Stimulated activated CD4-positive, alpha-beta T cell treated with anti-CD3 and anti-CD28 coated beads, Interleukin-15, amount 100 ng/mL, for 1 hour (primary cell): ENCODE measurements at places on chromosomes 6 and 20.

DNA sequence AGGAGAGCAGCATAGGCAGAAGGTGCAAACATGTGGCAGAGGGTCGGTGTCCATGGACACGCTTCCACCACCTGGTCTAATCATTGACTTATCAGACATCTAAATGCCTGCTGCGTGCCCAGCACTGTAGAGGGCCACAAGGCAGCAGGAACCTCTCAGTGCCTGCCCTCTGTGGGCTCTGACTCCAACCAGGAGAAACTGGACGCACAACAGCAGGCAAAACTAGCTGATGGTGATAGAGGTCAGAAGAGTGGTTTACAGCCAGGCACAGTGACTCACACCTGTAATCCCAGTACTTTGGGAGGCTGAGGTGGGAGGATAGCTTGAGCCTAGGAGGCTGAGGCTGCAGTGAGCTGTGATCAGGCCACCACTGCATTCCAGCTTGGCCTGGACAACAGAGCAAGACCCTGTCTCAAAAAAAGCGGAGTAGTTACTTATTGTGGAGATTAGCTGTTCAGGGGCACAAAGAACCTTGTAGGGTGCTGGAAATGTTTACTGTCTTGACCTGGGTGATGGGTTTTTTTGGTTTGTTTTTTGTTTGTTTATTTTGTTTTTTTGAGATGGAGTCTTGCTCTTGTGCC lies 46.5 kb downstream of the PPARD start:
- no peak for DNase-seq

DNA sequence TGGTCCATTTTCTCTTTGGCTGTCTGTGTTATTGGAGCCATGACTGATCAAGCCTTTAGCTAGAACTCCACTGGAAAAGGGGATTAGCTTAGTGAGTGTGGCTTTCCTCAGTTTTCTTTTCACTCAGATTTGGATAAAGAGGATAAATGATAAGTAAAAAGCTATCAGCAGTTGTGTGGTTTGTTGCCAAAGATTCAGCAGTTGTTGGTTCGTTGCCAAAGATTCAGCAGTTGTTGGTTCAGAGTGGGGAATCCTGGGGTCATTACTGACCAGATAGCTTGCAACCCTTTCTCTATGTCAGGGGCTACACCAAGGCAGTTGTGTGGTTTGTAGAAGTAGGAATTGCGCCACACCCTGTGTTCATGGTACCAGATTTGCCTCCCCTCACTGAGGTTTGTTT lies 107.7 kb upstream of the SCP2D1 start:
- DNase-seq, result no peak

GRCh38 chr6:140068801-140069200 lies 694.4 kb upstream of the CITED2 start:
- DNase-seq, result no peak

GRCh38 chr6:113779656-113780055 lies 77.5 kb upstream of the MARCKS start:
- no peak for DNase-seq

DNA sequence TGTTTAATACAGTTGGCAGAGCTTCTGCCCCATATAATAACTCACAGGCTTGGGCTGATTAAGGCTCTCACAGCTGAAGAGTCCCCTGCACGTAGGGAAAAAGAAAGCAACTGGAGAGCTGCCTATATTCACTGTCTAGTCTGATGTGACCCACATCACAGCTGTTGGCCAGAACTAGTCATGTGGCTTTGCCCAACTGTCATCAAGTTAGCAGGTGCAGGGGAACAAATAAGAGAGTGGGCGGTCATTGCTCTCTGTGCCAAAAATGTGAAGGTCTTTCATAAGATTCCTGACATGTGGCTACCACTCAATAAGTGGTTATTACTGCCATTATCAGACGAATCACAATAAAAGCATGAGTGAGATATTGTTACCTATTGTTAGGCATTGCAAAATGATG lies 665.2 kb downstream of the DOK5 start:
- no peak for DNase-seq

- no peak for DNase-seq
Measured at GRCh38 chr6:53643481-53643965, 22.0 kb downstream of the KLHL31 start.

DNA sequence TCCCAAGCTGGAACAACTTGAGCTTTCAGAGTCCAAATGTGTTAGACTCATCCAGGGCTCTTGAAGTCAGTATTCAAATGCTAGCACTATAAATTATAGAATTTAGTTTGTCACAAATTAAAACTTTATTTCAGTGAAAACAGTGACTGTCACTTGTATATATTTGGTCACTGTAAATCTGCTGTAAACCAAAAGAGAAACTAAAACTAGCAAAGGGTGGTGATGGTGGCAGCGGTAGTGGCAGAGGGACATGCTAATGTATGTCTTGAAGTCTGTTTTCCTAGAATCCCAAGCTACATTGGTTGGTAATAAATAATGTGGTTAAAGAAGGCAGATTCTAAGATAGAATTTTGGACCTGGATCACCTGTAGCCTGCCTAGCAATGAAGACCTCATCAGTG lies 140.4 kb upstream of the CENPW start:
- DNase-seq, result no peak

- DNase-seq, result no peak
Measured at GRCh38 chr6:76435174-76435573, 362.7 kb upstream of the IMPG1 start.

DNA sequence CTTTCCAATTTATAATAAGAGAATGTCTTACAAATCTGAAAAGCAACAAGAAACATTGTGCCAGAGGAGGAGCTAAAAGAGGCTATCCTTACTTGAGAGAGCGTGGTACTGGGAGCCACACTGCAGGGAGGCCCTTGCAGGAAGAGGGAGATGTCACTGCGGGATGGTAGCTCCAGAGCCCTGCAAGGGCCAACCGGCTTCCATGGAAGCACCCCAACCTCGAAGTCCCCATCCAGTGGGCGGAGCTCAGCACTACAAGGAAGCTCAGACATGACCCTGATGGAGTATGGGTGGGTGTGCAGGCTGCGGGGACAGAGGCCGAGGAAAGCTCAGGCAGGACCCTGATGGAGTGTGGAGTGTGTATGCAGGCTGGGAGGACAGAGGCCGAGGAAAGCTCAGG lies 57.8 kb upstream of the RPS6KA2 start:
- no peak for DNase-seq

- no peak for DNase-seq
Measured at GRCh38 chr20:18715564-18715963, 98.0 kb upstream of the SCP2D1 start.

DNA sequence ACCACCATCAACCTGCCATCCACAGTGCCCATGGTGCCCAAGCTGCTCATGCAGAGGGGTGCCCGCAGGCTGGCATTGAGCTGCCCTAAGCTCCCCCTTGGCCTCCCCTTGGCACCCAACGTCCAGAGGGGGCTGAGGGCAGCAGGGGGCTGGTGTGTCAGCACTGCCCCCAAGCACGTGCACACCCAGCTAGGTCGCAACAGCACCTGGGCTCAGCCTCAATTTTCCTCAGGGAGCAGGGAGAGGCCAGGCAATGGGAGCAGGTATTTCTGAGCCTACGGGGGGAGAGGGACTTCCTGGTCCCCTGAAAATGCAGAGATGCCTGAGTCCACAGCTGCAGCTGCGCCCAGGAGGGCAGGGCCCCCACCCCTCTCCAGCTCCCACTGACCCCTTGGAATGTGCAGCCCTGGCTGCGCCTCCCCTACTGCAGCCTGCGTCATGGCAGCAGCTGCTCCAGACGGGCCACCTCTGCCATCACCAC lies 204.2 kb downstream of the ANKRD60 start:
- no peak for DNase-seq

DNA sequence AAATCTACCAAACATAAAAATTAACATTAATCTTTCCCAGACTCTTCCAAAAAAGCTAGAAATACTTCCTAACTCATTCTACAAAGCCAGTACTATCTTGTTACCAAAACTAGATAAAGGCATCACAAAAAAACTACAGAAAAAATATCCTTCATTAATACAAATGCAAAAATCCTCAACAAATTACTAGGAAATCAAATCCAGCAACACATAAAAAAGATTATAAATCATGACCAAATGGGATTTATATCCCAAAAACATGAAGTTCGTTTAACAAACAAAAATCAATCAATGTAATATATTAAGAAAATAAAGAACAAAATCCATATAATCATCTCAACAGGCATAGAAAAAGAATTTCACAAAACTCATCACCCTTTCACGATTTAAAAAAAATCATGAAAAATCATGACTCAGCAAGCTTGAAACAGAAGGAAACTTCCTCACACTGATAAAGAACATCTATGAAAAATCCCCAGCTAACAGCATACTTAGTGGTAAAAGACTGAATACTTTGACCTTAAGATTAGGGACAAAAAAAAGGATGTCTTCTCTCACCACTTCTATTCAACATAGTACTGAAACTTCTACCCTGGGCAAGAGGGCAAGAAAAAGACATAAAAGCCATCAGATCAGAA lies 43.2 kb downstream of the RANBP9 start:
- DNase-seq, result no peak

DNA sequence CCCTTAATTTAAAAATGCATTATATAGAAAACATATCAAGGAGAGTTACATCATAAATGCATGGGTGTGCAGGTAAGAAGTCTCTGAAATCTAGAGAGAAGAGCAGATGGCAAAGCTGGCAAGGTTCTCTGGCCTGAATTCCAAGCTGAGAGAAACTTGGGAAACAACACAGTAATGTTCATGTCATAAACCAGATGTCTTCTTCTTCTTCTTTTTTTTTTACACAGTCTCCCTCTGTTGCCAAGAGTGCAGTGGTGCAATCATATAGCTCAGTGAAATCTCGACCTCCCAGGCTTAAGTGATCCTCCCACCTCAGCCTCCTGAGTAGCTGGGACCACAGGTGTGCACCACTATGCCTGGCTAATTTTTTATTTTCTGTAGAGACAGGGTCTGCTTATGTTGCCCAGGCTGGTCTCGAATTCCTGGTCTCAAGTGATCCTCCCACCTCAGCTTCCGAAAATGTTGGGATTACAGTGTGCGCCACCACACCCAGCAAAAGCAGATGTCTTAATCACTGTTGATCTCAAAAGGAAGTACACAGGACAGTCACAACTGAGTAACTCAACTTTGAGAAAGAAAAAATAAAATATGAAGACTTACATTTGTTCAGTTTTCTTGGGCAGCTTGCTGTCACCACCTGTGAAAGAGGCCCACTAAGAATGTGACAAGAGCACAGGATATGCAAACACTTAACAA lies 77.3 kb downstream of the DNAAF9 start:
- no peak for DNase-seq

- no peak for DNase-seq
Measured at GRCh38 chr6:148775161-148775560, 28.3 kb downstream of the UST start.

- no peak for DNase-seq
Measured at GRCh38 chr6:36339146-36339545, 2.5 kb upstream of the BNIP5 start.

DNA sequence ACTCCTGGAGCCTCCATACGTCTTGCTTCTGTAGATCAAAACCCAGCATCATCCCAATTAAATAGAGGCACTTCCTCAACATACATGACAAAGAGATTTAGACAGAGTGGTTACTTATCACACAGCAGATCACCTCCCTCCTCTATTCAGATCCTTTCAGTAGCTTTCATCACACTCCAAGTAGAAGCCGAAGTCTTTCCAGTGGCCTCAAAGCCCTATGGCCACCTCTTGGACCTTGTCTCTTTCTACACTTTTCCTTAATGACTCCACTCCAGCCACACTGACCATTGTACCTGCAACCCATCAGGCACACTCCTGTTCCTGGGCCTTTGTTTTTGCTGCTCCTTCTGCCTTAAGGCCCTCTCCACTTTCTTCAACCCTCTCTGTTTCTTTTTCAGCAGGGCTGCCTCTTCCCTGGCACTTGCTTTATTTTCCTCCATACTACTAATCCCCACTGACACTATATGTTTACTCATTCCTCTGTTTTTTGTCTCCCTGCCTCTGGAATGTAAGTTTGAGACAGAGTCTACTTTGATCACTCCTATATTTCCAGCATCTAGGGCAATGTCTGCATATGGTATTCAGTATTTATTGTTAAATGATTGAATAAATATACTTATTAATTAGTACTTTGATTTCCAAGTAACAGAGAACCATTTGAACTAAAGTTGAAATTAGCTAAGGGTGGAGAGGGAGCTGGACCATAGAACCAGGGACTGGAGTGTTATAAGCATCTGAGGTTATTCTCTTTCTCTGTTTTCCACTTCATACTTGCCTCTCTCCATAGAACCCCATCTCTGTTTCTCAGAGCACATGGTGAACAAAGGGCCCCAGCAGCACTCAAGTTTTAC lies 43.4 kb upstream of the TRAM2 start:
- DNase-seq, result no peak

- DNase-seq, result no peak
Measured at GRCh38 chr6:29791786-29792122, 35.9 kb upstream of the HLA-G start.

- DNase-seq, result no peak
Measured at GRCh38 chr6:42370323-42370985, 81.3 kb downstream of the TRERF1 start.

GRCh38 chr6:102928109-102928508 lies 1534.6 kb downstream of the GRIK2 start:
- no peak for DNase-seq

DNA sequence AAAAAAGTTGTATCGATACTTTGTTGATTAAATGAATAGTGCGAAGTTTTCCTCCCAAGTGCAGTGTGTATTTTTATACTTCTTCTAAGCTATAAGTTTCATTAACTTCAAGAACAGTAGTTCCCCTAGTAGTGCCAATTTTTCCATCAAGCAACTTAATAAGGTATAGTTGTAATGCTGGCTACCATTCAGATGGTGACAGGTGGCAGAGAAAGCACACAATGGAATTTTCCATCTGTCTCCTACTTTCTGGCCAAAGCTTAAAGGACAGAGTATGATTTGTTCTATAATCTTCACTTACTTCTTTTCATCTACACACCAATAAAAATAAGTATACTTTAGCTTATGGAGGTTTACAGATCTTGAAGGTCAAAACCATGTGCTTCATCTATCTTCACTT lies 431.1 kb downstream of the NKAIN2 start:
- no peak for DNase-seq

DNA sequence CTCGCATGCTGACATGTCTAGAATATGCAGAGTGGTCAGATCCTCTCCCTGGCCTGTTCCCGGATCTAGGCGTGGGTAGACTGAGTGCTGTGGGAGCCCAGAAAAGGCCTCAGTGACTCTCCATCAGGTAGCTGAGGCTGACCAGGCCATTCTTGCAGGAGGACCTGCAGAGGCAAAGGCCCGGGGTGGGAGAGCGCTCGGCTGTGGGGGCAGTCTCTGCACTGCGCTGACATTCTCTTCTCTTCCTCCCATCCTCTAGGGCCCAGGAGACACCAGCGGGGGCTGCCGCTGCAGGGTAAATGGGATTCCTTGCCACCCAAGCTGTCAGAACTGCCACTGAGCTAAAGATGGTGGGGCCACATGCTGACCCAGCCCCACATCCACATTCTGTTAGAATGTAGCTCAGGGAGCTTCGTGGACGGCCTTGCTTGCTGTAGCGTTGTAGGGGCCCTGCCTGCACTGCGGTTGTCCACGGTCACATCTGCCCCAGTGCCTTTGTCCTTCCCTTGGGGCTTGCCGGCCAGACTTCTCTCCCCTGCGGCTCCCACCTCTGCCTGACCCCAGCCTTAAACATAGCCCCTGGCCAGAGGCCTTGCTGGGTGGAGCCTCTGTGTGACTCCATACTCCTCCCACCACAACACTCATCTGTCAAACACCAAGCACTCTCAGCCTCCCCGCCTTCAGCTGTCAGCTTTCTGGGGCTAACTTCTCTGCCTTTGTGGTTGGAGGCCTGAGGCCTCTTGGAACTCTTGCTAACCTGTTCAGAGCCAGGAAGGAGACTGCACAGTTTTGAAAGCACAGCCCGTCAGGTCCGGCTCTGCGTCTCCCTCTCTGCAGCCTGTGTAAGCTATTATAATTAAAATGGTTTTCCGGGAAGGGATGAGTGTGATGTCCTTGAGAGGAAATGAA lies 22.2 kb downstream of the RBCK1 start:
- DNase-seq, result no peak
